Karpas-422 (cell line): ENCODE measurements at places on chromosomes 6 and 20. TPM values are rescaled to one million over a fixed set of nuclear protein-coding genes. Genes with fewer than 3 reads are reported as not detected.

DNA sequence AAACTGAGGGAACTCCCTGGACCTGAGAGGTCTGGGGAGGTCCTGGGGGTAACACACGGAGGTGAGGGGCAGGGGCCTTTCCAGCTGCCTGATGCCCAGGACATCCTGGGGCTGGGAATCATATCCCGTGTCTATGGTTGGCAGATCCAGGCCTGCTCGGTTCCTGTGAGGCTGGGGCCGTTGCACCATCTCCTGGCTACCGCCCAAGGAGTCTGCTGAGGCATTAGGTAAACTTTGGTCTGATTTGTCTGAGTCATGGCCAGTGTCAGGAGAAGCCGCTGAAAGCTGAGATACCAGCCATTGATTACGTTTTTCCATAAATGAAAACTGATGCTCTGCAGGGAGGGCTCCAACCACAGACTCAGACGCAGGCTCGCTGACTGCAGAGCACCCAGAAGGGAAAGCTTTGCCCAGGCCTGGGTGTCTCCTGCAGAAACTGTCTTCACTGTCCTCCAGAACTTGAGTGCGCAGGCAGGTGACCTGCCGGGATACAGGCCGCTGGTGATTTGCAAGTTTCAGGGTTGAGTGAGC is 14.2 kb downstream of the TRAF3IP2 start:
- DNase-seq, result no peak

DNA sequence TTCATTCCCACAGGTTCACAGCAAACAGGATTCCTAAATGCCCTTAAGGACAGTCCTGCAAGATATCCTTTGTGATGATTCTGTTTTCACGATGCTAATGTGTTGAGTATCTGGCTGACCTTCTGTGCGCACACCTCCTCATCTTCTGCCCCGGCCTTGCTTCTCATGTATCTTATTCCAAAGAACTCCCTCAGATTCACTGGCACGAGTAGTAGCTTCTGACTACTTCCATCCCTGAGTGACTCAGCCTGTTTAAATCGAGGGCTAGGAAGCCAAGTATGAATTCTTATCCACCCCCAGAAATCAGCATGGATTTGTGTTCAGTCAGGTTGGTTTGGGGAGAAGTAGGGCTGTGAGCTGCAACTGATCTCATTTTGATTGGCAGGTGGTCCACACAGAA is 190.2 kb upstream of the SNX9 start:
- no peak for DNase-seq

DNA sequence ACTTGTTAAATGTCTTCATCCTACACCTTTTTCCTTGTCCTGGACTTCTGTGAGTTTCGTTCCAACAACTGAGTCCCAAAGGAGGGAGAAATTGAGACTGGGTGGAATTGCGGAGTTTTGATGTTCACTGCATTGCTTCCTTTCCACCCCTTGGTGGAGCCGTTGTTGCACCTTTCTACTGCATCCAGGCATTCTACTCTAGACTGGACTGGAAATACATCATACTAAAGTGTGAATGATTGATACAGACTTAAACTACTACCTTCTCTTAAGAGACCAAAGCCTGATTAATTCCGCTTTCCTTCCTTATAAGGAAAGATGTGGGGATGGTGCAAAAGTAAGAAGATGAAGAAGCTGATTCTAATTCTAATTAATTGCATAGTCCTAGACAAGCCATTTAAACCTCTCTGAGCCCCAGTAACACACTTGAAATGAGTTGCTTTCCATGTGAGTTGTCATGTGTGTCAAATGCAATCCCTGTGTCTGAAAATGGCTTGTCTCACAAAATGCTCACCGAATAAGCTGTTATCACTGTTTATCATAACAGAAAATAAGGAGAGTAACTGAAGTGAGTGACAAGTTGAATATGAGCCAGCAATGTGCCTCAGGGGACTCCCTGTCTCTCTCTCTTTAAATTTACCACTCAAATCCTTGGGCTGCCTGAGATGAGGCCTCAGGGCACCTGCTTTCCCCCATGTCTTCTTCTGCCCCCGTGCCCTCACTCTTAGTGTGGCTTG is 338.3 kb upstream of the CHD6 start:
- DNase-seq, result peak; percentile 81

- DNase-seq, result no peak
These were observed 37.8 kb downstream of the PPP1R16B start for GRCh38 chr20:38843346-38843745.

DNA sequence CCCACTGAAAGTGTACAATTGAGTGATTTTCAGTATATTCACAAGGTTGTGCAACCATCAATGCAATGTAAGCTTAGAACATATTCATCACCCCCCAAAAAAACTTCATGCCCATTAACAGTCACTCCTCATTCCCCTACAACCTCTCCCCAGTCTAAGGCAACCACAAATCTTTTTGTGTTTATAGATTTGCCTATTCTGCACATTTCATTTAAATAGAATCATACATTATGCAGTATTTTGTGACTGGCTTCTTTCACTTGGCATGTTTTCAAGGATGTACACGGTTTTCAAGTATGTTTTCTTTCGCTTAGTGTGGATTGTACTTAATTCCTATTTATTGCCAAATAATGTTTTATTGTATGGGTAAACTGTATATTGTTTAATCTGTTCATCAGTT is 329.3 kb upstream of the RNF24 start:
- no peak for DNase-seq

DNA sequence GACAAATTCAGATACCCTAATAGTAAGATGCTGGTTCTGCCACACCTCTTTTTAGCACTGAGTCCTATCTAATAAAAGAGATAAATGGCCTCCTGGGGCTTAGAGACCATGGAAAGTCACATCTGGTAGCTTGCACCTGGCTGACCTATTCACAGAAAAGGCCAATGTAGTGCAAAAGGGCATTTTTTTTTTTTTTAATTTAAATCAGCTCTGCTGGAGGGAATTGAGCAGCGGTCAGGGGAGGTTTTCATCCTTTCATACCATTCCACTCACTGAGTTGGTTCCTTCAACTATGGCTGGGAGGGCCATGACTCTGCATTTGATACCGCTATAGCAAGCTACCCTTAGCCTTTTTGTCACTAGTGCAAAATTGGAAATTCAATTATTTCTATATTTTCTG is 20.1 kb upstream of the HS3ST5 start:
- DNase-seq, result no peak

- DNase-seq, result no peak
These were observed 205.5 kb downstream of the ZNF217 start for GRCh38 chr20:53387983-53388675.

DNA sequence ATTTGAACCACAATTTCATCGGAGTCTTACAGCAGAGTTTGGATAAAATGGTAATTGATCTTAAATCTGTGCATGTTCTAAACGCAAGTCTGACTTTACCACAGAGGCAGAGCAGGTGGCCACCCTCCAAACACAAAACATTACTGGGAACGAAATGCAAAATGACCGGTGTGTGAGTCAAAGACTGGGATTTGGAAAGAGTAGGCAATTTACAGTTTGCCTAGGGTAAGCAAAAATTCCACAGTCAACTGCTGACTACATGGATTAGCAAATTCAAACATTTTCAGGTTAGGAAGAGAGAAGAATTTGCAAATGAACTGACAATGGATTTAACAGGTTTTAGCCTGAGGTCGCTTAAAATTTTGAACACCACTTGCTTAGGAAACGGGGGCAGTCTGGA is 444.4 kb downstream of the HDGFL1 start:
- no peak for DNase-seq

WFDC10B gene
- total RNA-seq, result not detected in 2 replicates

BNIP5 gene
- total RNA-seq, result not detected in 2 replicates

MAP7 gene
- not detected in 2 replicates for total RNA-seq

FAM229B gene
- 8.2 and 9.2 TPM in 2 replicates for total RNA-seq

RIMS4 gene
- total RNA-seq, result not detected in 2 replicates

SH3BGRL2 gene
- not detected in 2 replicates for total RNA-seq

ANGPT4 gene
- total RNA-seq, result not detected in 2 replicates

CYP39A1 gene
- total RNA-seq, result 8.2 and 15.4 TPM in 2 replicates

TRIM15 gene
- total RNA-seq, result not detected in 2 replicates

HS3ST5 gene
- not detected in 2 replicates for total RNA-seq

HSPA12B gene
- total RNA-seq, result not detected in 2 replicates

KIF3B gene
- 15.7 and 17.9 TPM in 2 replicates for total RNA-seq

BTNL2 gene
- not detected in 2 replicates for total RNA-seq

IPCEF1 gene
- total RNA-seq, result not detected in 2 replicates

ZNF165 gene
- 0.26 and 1.6 TPM in 2 replicates for total RNA-seq

OR2J3 gene
- total RNA-seq, result not detected in 2 replicates

GHRH gene
- not detected in 2 replicates for total RNA-seq

RAD21L1 gene
- total RNA-seq, result not detected in 2 replicates
